ENCODE measurements at places on chromosomes 16 and 17.

GRCh38 chr17:49820773-49821172 is 27.1 kb downstream of the TAC4 start:
- no peak for DNase-seq

- DNase-seq: no peak
Observed at GRCh38 chr17:79011451-79012147, 2.0 kb upstream of the CANT1 start.

GRCh38 chr16:58497468-58497867 is 2.5 kb upstream of the NDRG4 start:
- DNase-seq: no peak

- no peak for DNase-seq
Observed at GRCh38 chr17:2034806-2035540, 5.0 kb downstream of the DPH1 start.

GRCh38 chr17:81388612-81389367 is 6.5 kb upstream of the BAHCC1 start:
- DNase-seq: no peak

- DNase-seq: no peak
Observed at GRCh38 chr16:72261127-72261526, 89.2 kb upstream of the PMFBP1 start.

- DNase-seq: peak; percentile 43
Observed at GRCh38 chr16:70470927-70471341, 16.5 kb downstream of the FCSK start.

GRCh38 chr16:50552476-50553101 is 4.4 kb downstream of the NKD1 start:
- DNase-seq: no peak

DNA sequence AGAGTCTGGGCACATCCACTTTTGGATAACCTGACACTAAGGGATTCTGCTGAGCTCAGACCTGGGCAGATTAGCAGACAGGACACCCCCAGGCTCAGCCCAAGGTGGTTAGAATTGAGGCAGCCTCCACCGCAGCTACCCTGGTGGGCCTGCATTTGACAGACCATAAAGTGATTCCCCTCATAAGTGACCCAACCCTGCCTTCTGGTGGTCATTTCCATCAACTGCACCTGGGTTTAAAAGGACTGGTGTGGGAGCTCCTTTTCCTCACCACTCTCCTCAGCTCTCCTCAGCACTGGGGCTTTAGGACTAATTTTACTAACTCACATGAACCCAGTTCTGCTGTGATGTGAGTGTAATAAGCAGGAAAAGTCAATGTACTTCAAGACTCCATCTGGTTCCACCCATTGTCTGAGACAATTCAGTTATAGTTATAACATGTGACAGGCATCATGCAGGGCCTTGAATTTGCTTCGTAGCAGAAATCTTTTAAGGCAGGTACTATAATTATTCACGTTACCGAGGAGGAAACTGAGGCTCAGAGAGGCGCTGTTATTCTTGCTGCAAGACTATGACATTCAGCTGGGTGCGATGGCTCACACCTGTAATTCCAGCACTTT is 42.5 kb downstream of the MYH3 start:
- peak; percentile 25 for DNase-seq

- DNase-seq: no peak
Observed at GRCh38 chr17:73404246-73404645, 92.4 kb upstream of the CDC42EP4 start.

DNA sequence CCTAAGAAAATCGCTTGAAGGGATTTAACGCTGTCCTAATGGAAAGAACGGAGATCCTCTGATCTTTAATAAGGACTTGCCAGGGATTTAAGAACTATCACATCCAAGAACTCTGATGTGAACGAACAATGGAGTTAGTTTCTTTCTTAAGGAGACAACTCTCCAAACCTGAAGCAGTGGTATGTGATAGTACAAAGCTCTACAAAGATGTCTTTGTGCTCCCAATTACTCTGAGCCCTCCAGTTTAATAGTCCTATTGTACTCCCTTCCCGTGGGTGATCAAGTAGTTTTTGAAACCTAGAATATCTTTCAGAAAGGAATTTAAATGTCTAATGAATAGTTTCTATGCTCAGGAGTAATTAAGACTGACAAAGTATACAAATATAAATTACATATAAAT is 123.8 kb downstream of the FTO start:
- DNase-seq: no peak

- DNase-seq: no peak
Observed at GRCh38 chr17:57274162-57274561, 17.8 kb downstream of the MSI2 start.

GRCh38 chr16:65481956-65482355 is 360.1 kb upstream of the CDH11 start:
- no peak for DNase-seq

GRCh38 chr17:21152731-21153130 is 26.0 kb downstream of the DHRS7B start:
- no peak for DNase-seq

GRCh38 chr17:44751331-44751730 is 7.5 kb upstream of the ADAM11 start:
- DNase-seq: no peak

GRCh38 chr17:5049314-5049841 is 14.2 kb upstream of the SLC52A1 start:
- DNase-seq: no peak

- no peak for DNase-seq
Observed at GRCh38 chr16:29789775-29790182, 772 bp upstream of the KIF22 start.

DNA sequence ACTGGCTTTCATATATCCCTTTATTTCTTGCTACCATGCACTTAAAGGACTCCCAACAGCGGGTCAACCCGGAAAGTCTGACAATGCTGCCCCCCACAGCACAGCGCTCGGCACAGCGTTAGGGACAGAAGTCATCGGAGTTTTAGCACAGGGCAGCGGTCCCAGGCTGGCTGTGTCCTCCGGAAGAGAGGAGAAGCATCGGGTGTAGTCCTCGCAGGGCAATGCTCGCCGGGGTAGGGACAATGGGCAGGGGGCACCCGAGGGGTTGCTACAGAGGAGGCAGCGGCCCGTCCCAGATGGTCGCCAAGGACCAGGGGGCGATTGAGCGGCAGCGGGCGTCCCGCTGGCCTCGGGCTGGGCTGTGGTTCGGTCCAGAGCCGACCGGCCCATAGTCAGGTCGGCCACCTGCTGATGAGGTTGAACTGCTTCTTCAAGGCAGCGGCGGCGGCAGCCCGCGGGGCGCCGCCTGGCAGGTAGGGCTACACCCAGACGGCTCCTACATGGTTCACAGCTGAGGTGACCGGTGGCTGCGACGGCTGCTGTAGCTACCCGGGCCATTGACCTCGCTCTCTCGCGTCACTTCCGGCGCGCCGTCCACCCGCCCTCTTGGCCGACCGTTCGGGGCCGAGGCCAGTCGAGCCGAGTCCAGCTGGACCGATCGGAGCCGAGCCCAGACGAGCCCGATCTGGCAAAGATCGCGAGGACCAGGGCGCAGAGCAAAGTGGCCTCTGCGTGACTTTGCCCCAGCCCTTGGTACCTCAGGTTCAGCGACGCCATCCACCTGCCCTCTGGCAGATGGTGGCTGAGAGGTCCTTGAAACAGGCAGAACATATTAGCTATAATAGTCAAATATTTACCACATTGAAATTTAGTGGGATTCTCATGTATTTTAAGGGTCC is 4.7 kb upstream of the LCMT1 start:
- peak; percentile 94 for DNase-seq

GRCh38 chr17:39181303-39181702 is 15.3 kb upstream of the ARL5C start:
- no peak for DNase-seq

GRCh38 chr17:32622540-32622939 is 135.7 kb downstream of the CDK5R1 start:
- no peak for DNase-seq

Data from K562 (cell line).